CD4-positive, alpha-beta T cell treated with Interleukin-10 for 1 hour (primary cell): ENCODE measurements at places on chromosomes 6 and 20.
A peak's percentile ranks its signal among the peaks of the same experiment; 100 is the strongest.

GRCh38 chr6:6821639-6822261, 233.2 kb downstream of the LY86 start:
- DNase-seq = no peak

GRCh38 chr6:167470836-167471547, 146.1 kb downstream of the TTLL2 start:
- DNase-seq = no peak

DNA sequence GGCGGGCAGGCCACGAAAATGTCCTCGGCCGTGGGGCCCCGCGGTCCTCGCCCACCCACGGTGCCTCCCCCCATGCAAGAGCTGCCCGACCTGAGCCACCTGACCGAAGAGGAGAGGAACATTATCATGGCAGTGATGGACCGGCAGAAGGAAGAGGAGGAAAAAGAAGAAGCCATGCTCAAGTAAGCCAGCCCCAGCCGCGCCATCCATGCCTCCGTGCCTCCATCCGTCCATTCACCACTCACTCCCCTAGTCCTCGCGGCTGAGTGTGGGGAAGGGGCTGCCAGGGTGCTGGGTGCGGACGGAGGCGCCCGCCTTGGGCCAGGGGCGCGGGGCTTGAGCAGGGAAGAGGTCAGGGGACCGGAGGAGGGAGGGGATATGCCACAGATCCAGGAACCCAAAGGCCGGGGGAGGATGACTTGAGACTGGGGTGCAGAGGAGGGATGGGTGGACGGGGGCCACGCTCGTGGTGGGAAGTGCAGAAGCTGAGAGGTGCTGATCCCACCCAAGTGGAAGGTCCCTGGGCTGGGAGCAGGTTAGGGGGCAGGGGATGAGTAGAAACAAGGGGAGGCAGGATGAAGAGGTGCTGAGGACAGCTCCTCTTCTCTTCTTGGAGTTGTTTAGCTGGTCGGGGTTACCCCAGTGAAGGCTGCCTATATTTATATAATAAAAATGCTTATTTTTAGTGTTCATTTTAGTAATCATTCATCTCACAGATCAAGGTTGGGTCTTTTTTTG, 825 bp downstream of the RIMS1 start:
- no peak for DNase-seq

- DNase-seq = no peak
These were observed 20.7 kb upstream of the ZNF76 start for GRCh38 chr6:35238843-35239289.

DNA sequence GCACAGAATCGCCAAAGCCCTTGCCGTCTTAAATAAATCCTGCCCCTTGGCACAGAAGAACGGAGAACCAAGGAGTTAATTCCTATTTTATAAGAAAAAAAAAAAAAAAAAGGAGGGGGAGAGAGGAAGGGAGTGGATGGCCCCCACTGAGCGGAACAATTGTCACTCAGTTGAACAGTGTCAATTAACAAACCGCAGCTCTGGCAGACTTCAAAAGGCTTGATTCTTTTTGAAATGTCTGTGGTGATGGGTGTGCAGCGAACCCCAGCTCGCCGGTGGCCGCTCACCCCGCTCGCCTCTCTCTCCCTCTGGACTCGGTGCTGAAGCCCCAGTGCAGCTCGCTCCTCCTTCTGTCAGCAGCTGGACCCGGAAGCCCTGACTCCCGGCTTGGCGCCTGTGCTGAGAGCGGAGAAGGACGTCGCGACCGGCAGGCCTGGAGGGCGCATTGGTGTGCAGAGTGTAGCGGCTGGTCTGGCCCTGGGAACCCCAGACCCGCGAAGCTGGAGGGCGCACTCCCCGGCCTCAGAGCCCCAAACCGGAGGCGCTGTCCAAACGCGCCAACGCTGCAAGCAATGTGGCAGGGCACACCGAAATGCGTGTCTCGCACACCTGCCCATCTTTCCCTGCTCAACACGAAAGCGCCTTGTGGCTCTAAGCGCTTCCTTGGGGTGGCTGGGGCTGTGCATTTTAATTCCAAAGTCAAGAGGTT, 3.4 kb downstream of the LINC00237 start:
- DNase-seq = peak; percentile 59

DNA sequence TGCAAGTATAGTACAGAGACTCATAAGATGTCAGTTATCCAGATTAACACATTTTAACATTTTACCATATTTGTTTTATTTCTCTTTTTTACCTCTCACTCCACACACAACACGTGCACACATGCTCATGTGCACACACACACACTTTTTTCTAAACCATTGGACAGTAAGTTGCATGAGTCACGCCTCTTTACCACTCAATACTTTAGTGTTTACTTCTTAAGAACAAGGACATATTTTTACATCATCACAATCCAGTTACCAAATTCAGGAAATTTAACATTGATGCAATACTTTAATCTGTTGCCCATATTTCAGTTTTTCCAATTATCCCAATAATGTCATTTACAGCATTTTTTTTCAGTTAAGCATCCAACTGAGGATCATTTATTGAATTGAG, 109.0 kb downstream of the RIN2 start:
- no peak for DNase-seq

DNA sequence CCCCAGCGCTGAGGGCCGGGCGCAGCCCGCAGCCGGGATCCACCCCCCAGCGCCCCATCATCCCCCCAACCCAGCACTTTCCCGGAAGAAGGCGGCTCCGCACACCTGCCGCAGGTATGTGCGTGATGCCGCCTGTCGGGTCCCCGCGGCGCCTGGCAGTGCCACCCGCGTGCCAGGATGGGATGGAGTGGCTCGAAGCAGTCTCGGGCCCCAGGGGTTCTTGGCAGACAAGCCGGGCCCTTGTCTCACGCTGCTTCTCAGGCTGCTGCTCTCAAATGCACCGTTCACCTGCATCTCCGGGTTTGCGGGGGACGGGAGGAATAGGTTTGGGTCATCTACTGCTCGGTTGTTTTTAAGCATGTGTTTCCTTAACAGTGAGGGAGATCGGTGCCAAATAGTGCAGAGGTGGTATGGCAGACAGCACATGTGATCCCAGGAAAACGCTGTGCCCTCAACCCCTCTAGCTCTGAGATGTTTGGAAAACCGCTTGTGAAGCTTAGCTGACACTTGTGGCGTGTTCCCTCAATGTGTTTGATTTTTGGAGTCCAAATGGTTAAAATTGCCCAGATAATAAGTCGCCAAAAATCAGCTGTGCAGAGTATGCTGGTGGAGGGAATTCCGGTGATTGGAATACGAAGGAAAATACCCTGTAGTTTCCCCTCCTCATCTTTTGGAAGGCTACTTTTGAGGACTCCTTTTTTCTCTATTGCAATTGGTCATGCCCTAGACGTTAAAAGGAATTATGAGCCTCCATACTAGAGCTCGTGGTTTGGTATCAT, 926 bp downstream of the MYLIP start:
- no peak for DNase-seq

DNA sequence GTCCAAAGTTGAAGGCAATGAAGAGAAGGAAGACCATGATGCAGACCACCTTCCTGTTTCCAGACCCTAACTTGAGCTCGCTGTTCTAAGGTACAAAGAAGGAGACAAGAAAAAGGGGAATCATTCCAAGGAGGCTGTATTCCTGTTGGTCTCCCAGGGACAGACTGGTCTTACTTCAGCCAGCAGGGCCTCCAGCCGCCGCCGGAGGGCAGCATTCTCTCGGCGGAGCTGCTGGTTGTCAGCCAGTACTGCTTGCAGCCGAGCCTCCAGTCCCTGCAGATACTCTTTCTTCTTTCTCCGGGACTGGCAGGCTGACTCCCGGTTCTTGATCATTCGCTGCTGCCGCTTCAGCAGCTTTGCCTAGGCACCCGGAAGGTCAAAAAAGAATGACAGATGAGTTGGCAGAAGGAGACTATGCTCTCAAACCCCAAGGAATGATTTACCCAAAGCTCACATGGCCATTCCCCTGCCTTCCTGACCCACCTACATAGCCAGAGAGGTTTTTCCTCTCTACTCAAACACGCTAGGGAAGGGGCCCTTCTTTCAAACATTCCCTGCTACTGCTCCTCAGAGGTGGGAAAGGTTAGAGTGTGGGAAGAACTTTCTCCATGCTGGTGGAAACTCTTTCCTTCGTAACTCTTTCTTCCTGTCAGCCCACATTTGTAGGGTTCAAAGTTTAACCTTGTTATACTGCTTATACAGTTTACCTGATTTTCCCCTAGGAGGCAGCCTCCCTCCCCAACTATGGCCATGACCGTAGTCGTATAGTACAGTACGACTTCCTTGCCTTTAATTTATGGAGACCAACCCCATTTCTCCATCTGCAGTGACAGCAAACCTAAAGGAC, 9.0 kb downstream of the ATF6B start:
- peak; percentile 71 for DNase-seq

- no peak for DNase-seq
These were observed 287.2 kb downstream of the FOXC1 start for GRCh38 chr6:1896897-1897296.

GRCh38 chr6:120378582-120379220, 955.6 kb downstream of the TBC1D32 start:
- no peak for DNase-seq

- DNase-seq = no peak
These were observed 45.5 kb upstream of the CCR6 start for GRCh38 chr6:167077241-167077932.

DNA sequence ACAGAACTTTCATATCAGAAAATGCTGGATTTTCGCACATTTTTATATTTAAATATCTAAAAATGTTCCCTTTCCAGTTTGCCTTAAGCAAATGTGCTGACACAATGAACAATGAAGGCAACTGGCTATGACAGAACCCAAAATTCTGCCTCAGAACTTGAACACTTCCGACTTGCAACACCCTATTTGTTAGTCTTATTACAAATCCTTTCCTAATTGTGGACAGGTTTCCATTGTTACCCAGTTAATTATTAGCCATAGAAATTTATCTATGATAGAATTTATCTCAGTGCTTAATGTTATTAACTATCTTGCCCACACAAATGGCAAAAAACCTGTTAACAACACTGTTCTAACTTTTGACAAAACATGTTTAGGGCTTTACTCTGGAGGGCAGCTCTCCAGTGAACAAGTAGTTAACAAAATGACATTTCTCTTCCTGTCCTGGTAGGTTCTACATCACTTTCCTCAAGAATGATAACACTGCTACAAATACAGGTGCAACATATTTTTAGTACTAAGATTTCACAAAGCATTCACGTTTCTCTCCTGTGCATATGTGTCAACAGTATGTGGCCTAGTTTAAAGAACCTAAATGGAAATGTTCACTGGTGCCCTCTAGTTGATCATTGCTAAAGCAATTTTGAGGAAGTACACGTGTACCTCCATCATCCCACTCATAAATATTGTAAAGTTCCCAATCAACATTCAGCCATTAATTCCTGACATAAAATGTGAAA, 58.4 kb downstream of the HIVEP2 start:
- peak; percentile 78 for DNase-seq

DNA sequence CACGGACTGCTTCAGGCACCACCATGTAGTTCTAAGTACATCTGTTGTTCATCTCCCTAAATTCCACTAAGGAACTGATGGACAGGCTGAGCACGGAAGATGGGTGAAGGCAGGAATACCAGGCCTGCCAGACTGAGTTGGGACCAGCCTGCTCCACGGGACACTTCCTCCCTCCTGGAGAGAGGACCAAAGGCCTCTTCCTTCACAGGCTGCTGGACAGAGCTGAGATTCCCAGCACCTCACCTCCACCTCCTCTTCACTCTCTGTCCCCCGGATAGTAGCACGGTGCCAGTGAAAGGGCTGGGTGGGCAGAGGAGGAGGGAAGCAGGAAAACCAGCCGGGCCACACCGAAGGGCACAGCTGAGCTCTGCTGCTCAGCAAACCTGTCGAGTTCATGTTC, 22.9 kb upstream of the TCFL5 start:
- no peak for DNase-seq

- DNase-seq = no peak
These were observed at the start of gene RAET1L for GRCh38 chr6:150025201-150025917. Gene RAET1L, minus strand, starts transcription at chr6:150025532. Its CDS starts 61 bp downstream, at chr6:150025471.

DNA sequence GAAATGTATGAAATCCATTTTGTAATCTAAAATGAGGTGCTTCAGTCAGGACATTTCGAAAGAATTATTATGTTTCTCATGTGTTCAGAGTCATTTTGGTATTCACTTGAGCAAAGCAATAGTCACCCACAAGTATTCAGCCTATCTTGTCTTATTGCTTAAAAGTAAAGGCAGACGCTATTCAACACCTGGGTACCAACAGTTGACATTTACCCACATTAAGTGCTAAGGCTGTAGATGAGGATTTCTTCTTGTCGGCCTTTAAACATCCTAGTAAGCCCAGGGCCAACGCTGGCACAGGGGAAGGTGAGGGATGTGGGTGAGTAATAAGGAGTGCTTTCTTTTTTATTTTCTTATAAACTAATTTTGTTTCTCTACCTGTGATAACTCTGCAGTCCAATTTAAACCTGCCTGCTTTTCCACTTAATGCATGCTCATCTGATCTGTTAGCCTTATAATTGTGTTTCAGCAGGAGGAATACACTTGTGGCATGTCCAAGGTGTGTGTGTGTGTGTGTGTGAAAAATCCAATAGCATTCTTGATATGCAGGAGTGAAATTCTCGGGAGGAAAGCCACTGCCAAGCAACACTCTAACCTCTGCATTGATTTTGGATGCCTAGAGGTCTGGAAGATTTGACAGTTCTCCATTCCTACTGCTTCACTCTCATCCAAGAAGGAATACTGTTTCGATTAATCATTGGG, 252.0 kb downstream of the SOX4 start:
- no peak for DNase-seq

GRCh38 chr6:30915591-30915946, 1.5 kb downstream of the VARS2 start:
- DNase-seq = peak; percentile 43

- no peak for DNase-seq
These were observed 56.5 kb downstream of the GPR6 start for GRCh38 chr6:110034667-110035036.

DNA sequence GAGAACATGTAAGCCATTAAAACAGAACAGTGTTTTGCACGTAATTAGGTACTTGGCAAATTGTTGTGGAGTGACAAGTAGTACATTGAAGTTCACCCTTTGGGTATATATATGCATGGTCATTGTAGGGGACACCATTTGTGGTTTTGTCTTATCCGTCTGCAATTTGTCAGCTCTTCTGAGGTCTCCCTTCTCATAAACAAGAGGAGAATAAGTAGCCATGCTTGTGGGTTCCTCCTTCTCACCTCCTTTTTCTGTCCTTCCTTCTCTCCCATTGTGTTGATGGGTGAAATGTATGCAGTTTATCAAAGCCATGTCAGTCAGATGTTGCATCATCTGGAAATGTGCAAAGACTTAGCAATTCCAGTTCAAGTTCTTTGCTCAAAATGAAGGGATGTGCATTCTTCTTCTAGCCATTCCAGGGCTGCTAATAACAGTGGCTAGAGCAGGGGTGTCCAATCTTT, 70.9 kb downstream of the QKI start:
- no peak for DNase-seq

- no peak for DNase-seq
These were observed 47.4 kb downstream of the PDE10A start for GRCh38 chr6:165615636-165616035.

GRCh38 chr6:134198093-134198492, 119.8 kb downstream of the SGK1 start:
- no peak for DNase-seq

DNA sequence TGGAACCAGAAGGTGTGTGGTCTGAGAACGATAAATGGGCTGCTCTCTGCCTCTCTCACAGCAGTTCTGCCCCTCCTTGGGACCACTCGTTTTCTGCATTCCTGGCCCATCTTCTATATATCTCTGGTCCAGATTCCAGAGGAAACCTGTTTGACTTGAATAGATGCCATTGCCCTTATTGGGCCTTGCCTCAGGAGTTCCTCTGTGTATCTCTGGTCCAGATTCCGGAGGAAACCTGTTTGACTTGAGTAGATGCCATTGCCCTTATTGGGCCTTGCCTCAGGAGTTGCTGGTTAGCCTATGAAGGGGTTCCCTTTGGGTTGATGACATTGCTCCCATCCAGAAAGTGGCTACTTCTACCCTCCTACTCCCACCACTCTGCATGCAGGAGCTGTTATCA, 189.4 kb downstream of the SLC16A10 start:
- DNase-seq = no peak

GRCh38 chr6:5723841-5724691, 282.7 kb downstream of the NRN1 start:
- peak; percentile 4 for DNase-seq
